ENCODE measurements at places on chromosomes 7 and 10.

GRCh38 chr10:51312817-51313216, 238.5 kb downstream of the PRKG1 start:
- DNase-seq: no peak

DNA sequence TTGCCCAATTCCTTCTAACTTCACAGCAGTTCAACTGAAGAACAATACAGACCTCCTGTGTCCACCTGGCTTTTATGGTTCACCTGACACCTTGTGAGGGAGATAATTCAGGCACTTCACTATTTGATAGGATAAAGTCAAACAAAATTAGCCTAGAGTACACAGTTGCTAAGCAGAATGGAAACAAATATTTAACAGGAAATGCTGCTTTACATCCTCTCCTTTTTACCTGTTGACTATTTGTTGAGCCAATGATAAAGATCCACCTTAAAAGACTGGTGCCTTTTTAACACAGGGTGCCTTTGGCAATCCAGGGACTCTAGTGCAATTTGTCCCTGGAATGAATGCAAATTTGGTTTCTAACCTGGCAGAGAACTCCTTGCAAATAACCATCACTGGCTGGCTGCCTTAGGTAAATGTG, 39.8 kb downstream of the ITPRID1 start:
- peak; percentile 88 for DNase-seq

DNA sequence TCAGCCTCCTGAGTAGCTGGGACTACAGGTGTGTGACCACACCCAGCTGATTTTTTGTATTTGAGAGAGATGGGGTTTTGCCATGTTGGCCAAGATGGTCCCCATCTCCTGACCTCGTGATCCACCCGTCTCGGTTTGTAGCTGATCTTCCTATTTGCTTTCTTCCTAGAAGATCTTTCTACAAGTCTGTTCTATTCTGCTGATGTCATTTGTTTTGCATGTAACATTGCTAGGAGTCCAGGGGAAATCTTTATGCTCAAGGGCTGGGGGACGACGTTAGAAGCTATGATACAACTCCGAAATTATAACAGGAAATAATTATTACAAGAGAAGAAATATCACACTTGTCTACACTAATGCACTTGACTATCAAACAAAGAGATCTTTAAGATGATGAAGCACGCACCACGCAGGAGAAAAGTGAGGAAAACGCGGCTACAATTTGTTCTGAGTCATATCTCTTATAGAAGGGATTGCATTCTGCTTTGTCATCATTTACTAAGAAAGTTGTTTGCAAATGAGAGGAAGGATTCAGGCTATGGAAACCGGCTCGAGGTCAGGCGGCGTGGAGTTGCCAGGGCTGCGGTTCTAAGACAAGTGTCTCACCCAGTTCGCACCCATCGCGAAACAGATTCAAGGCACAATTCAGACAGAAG, 103.0 kb upstream of the CARD11 start:
- DNase-seq: no peak

DNA sequence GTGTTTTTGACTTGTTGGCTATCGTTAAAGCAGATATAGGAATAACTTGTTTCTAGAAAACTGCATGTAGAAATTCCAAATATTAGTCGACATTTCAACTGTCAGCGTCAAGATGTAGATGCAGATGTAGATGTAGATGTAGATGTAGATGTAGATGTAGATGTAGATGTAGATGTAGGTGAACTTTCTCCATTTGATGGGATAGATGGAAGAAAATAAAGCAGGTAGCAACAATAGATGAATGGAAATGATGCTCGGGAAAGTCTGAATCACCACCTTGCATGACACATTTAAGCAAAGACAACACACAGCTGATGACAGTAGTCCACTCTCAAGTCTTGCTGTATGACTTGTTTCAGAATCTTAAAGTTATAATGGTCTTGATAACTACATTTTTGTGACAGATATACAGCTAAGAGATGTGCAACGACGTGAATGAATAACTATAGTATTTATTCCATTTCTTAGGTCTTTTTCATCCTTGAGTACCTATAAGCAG, 53.5 kb downstream of the SND1 start:
- no peak for DNase-seq

- no peak for DNase-seq
These were observed 76.8 kb downstream of the TPST1 start for GRCh38 chr7:66281678-66282590.

DNA sequence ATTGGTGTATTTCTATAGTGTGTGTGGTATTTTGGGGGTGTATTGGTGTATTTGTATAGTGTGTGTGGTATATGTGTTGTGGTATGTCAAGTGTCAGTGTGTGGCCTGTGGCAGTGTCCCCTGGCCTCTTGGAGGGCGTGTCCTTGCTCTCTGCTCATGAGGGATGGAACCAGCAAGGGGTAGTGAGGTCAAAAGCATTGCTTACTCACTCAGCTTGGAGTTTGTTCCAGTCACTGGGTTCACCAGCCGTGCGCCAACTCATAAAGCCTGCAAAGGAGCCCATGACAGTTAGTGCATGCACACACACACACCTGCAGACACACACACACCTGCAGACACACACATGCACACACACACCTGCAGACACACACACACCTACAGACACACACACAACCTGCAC, 4.3 kb upstream of the TRPV6 start:
- DNase-seq: no peak

GRCh38 chr10:7788639-7789286, 786 bp downstream of the ATP5F1C start:
- no peak for DNase-seq

DNA sequence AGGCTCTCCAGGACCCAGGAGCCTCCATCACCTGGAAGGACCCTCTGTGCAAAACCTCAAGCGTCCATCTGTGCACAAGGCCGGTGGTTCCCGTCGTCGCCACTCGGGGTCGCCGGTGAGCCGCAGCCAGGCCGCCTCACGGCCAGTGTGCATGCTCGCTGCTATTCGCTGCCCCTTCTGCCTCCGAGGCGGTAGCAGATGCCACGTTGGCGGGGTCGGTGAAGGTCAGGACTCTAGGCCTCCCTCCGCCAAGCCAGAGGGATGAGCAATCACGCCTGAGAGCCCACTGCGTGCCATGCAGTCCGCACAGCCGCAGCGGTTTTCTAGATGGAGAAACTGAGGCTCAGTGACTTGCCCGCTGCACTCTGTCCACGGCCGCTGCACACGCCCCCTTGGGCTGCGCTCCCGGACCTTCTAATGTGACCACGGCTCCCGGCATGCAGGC, 5.7 kb downstream of the UPK3B start:
- no peak for DNase-seq

- DNase-seq: peak; percentile 3
These were observed 58.8 kb downstream of the PARP12 start for GRCh38 chr7:140003913-140004382.

GRCh38 chr7:103343758-103344452, 662 bp downstream of the DNAJC2 start:
- no peak for DNase-seq

GRCh38 chr10:65231148-65231547, 1694.7 kb upstream of the LRRTM3 start:
- DNase-seq: no peak

GRCh38 chr7:12211711-12212485, 804 bp downstream of the TMEM106B start:
- no peak for DNase-seq

- no peak for DNase-seq
These were observed 305.2 kb upstream of the ETV1 start for GRCh38 chr7:14294637-14295036.

DNA sequence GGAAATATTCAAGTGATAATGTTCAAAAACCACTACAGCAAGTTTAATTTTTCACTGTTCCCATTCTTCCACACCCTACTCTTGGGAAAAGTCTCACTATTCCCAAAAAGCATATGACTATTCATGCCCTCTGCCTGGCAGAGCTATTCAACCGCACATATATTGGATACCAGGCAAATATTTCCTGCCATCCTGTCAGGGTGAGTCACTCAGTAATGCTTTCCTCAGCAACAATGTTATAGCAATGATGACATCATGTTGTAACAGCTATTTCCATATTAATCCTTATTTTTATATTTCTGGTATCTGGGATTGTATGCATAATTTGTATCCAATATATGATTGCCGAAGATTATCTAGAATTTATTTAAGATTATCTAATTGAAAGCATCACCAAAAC, 114.0 kb upstream of the PLXDC2 start:
- DNase-seq: no peak

- no peak for DNase-seq
These were observed 29.9 kb downstream of the POLL start for GRCh38 chr10:101558204-101558603.

- no peak for DNase-seq
These were observed 71.6 kb upstream of the CTBP2 start for GRCh38 chr10:125231813-125232475.

GRCh38 chr10:80468002-80468401, 13.9 kb downstream of the TSPAN14 start:
- no peak for DNase-seq

DNA sequence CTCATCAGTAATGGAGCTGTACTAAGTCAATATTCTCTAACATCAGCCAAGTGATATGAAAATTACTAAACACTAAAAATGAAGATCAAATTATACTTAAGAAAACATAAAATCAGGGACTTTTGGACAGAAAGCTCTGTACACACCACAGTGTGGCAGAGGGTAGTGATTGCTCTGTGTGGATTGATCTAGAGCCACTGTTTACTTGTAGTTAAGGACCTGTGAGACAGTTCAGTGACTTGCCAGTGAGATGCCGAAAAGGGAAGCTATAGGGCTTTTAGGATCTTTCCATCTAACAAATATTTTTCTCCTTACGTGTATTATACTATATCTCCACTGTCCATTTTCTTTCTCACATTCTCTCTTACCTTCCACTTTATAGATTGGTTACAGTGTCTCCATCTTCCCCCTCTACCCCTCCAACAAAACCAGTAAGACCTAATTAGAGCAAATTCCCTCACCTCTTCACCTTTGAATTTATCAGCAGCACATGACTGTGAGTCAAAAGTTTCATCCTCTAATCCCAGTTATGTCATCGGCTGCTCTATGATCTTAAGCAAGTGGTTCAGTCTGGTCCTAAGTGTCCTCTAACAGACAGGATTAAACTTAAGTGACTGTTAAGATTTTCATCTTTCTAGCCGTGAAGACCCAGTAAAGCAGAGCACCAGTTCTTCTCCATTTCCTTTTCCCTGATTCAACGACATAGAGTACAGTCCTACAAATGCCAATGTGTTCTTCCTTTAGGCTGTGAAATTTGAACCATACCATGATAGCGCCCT, 6.9 kb downstream of the PIK3CG start:
- DNase-seq: no peak

- no peak for DNase-seq
These were observed 116.6 kb downstream of the SPAG6 start for GRCh38 chr10:22461891-22462290.

- no peak for DNase-seq
These were observed 222.9 kb downstream of the MTERF1 start for GRCh38 chr7:91657483-91658071.

- DNase-seq: no peak
These were observed 15.4 kb downstream of the NPFFR1 start for GRCh38 chr10:70268376-70268775.

- DNase-seq: no peak
These were observed 81.6 kb downstream of the MKLN1 start for GRCh38 chr7:131409129-131409766.

DNA sequence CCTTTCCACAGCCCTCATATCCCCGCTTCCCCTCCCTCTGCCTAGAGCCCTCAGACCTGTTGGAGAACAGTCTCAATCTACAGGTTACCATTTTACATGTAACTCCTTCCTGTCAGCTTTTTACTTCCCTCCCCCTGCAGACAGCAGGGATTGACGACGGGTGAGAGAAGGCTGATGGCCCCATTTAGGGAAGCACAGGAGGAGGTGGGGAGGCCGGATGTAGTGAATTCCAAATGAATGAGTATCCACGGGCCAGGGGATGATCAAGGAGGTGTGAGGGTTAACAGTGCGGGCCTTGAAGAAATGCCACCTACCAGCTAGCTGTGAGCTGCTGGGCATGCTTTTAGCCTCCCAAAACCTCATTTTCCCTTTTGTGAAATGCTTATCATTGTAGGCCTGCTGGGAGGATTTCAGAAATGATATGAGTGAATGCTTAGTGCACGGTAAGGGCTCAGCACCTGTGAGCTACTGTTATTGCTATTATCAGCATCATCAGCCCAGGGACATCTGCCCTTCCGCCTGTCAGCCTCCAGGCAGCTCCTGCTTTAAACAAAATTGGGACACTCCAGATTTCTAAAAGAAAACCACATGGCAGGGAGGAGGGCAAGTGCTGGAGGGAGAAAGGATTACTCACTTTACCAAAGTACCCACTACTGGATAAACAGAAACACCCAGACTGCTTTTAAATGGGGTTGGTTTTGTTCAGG, 6.5 kb upstream of the NANOS1 start:
- DNase-seq: no peak

DNA sequence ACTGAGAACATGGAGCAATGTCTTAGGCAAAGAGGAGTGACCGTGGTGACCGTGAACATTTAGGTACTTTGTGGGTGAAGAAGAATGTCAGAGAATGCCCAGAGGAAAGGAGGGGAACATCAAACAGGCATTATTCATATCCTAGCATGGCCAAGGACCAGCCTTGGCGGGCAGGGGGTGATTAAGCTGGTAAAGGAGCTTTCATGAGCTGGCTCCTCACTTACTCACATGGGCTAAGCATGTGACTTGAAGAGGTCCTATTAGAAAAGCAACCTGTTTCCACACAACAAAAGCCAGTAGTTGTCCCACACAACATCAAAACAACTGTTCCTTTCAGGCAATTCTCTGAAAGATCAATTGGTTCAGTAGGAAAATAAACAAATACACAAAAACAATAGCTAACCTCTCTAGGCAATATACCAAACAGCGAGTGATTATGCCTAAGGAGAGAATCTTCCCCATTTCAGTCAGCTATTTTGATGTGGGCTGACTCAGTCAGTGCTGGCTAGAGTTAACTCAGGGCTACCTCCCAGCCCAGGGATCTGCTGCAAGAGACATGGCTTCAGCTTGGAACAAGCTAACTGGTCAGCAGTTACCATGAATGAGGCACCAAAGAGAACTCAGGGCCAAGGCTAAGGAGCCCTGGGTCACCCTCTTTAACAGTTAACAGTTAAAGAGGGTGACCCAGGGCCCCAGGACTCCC, 283.5 kb downstream of the ARHGAP12 start:
- no peak for DNase-seq

- peak; percentile 41 for DNase-seq
These were observed 167.0 kb upstream of the PPP1R3A start for GRCh38 chr7:114085592-114086501.

DNA sequence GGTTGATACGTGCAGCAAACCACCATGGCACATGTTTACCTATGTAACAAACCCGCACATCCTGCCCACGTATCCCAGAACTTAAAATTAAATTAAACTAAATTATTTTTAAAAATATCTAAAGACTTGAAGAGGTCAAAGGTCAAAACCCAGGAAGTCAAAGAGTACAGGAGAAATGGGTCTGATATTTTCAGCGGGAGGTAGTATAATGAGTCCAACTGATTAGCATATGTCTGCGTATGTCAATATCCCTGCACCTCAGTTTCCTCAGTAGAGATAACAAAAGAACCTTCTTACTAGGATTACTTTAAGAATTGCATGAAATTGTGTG, 133.0 kb downstream of the TMEM26 start:
- no peak for DNase-seq

GRCh38 chr7:139127648-139128047, 18.1 kb upstream of the ZC3HAV1 start:
- no peak for DNase-seq

GRCh38 chr10:8058274-8059111, 4.0 kb downstream of the GATA3 start:
- no peak for DNase-seq
